Dermis microvascular lymphatic vessel endothelial cell (primary cell): ENCODE measurements at places on chromosomes 16 and 17. TPM values are rescaled to one million over a fixed set of nuclear protein-coding genes. Genes with fewer than 3 reads are reported as not detected.
A peak's percentile ranks its signal among the peaks of the same experiment; 100 is the strongest.

- DNase-seq: no peak
Observed at GRCh38 chr17:4173781-4174180, 30.8 kb downstream of the CYB5D2 start.

GRCh38 chr16:11576427-11577289, 10.1 kb downstream of the LITAF start:
- peak; percentile 20 for DNase-seq

Gene FBXW10B
- total RNA-seq: 0.13 TPM in 1 of 2 replicates, not detected in the other

DNA sequence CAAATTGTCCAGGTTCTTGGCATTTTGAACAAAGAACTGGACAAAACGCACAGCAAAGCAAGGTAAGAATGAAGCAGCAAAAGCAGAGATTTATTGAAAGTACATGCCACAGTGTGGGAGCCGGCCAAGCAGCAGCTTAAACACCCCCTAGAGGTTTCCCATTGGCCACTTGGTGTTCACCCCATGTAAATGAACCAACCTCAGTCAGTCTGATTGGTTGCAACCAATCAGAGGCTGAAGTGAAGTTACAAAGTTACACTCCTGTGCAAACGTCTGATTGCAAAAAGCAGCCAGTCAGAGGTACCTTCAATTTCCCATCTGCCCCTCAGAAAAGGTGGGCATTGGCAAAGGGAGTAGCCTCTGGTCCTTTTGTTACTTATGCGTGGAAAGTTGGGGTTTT, 8.8 kb upstream of the ZNF263 start:
- no peak for DNase-seq

Gene SAMD14
- 2.8 and 6.8 TPM in 2 replicates for total RNA-seq

Gene KCNJ18
- not detected in 2 replicates for total RNA-seq

- DNase-seq: no peak
Observed at GRCh38 chr17:12358477-12358876, 307.2 kb upstream of the MYOCD start.

Gene KRTAP9-8
- not detected in 2 replicates for total RNA-seq

- DNase-seq: no peak
Observed at GRCh38 chr16:78992001-78992400, 608.5 kb downstream of the MAF start.

Gene ACOX1
- 39.3 and 51.2 TPM in 2 replicates for total RNA-seq

DNA sequence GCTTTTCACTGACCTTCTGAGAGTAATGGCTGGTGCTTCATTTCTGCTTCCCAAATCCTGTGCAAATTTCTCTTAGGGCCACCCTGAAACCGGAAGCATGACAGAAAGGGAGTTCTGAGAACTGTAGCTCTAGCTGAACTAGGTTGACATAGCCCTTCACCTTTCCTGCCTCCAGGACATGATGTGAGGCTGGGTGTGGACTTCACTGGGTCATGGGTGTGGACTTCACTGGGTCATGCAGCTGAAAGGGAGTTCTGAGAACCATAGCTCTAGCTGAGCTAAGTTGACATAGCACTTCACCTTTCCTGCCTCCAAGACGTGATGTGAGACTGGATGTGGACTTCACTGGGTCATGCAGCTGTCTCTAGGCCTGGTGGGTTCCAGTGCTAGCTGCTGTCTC, 54.3 kb upstream of the NLRP1 start:
- no peak for DNase-seq

DNA sequence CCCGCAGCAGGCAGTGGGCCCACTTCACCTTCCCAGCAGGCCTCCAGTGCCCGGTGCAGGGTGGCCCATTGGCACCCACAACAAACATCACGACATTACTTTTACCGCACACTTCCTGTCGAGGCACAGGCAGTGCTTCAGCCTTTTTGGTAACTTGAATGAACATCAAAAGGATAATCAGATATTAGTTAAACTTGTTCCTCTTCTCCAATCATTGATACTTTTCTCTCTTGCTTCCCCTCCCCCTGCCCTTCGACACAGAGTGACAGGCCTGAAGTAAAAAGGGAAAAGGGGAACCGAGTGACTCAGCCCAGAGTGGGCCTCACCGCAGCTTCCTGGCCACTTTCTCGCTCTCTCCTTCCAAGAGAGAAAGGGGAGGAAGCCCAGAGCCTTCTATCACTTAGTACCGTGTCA, 507.0 kb downstream of the MAF start:
- DNase-seq: no peak

Gene NAT9
- total RNA-seq: 17.7 and 31.4 TPM in 2 replicates

DNA sequence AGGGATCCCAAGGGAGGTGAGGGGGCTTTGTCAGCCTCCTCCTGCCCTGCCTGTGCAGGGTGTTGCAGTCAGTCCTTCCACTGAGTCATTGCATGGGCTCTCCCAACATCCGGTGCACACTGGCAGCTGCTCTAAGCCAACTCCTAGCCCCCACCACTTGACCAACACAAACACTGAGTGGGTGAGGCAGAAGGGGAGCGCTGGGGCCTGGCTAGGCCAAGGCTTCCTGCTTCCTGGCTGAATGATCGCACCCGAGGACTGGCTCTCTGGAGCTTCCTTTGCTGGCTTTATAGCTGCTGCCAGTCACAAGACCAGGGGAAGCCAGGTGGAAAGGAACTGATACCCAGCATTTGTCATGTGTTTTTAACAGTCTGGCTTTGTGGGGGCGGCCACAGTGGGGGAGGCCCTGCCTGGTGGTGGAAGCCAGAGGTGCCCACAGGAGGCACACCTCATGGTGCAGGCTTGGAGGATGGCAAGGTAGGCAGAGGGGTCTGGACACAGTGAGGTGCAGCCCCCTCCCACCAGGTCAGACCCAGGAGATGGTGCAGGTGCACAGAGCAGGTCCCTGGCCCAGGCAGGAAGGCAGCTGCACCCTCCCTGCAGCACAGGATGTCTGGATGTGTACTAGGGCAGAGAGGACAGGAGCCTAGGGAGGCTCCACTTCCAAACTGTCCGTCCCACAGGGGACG, 6.8 kb downstream of the MPG start:
- peak; percentile 98 for DNase-seq

- DNase-seq: peak; percentile 57
Observed at GRCh38 chr16:4200000-4200780, 41.7 kb downstream of the SRL start.

Gene SLC16A6
- total RNA-seq: 1.0 and 2.8 TPM in 2 replicates

GRCh38 chr16:72467157-72467759, 295.3 kb upstream of the PMFBP1 start:
- DNase-seq: peak; percentile 68

GRCh38 chr16:88809676-88810165, 2.0 kb downstream of the APRT start:
- DNase-seq: no peak

DNA sequence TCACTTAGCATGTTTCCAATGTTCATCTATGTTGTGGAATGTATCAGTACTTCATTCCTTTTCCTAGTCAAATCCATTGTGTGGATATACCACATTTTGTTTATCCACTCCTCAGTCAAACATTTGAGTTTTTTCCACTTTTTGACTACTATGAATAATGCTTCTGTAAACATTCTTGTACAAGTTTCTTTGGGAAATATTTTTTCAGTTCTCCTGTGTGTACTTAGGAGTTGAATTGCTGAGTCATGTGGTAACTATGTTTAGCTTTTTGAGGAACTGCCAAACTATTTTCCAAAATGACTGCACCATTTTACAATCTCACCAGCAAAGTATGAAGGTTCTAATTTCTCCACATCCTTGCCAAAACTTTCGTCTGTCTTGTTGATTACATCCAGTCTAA, 223.7 kb upstream of the AXIN2 start:
- peak; percentile 93 for DNase-seq

- no peak for DNase-seq
Observed at GRCh38 chr17:29577001-29577370, 8.5 kb downstream of the TP53I13 start.

GRCh38 chr16:66703406-66704215, 7.1 kb upstream of the CMTM4 start:
- DNase-seq: no peak

- no peak for DNase-seq
Observed at GRCh38 chr16:65200857-65201256, 79.0 kb upstream of the CDH11 start.

DNA sequence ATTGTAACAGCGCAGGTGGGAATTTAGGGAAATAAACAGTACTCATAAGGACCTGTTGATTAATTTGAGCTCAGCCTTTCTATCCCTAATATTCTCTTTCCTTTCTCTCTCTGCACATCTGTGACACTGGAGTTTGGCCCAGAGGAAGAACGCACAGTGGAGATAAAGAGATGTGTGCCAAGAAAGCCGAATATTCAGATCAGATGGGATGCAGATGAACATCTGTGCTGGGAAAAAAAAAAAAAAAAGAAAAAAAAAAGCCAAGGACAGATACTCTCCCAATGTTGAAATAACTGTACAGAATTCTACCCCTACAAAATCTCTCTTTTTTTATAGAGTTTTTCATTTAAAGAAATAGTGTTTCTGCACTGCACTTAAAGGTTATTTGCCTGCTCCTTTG, 485.4 kb downstream of the KCNJ2 start:
- no peak for DNase-seq

GRCh38 chr17:68314916-68315535, 23.7 kb downstream of the ARSG start:
- DNase-seq: no peak

Gene SEPTIN1
- under 0.01 and 0.38 TPM in 2 replicates for total RNA-seq

Gene SGCA
- total RNA-seq: not detected in 2 replicates

DNA sequence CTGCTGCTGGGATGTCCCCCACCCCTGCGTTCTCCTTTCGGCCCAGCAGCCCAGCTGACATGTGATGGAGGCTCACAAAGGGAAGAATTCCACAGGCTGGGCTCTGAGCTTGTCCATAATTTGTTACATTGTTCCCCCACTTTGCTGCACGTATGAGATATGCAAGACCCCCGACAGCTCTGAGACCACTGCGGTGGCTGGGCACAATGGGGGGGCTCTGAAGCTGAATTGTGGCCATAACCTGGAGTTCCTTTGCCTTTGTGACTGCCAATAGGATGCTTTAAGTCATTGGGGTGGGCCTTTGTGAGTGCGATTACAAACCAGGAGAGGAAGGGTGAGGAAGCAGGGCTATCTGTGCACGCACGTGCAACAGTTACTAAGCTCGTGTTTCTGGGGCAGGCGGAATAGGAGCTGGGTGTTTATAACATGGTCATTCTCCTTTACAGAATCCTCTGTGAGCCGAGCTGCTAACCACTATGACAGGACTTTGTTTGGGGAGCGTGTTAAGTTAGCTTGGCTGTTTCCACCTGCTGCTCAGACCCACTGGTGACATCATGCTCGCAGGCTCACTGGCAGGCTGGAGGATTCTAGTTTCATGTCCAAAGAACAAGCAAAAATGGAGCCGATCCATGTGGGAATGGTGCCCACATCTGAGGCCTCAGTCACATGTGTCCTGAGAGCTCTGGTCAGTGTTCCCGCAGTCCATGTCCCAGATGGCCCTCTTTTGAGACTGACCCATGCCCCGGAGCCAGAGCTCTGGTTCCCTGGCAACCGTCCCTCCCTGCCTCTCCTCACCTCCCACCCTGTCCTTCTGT, 208.3 kb upstream of the SALL1 start:
- no peak for DNase-seq

DNA sequence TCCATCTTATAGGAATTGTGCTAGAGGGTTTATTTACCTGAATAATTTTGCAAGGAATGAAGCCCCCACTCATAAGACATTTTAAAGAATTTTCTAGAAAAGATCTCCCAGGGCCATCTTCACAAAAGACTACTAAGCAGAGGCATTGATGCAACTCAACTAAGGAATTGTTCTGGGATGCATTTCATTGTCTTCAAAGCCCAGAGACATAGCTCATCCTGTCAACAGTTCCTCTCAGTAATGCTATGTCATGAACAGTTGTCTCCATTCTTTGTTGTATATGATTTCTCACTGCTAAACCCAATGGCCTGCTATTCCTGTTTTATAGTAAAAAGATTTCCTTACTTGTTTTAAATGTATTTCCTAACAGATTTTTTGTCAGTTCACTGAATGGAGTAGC, 136.8 kb upstream of the RBL2 start:
- DNase-seq: no peak

- DNase-seq: no peak
Observed at GRCh38 chr17:55577687-55578086, 66.4 kb upstream of the SMIM36 start.

DNA sequence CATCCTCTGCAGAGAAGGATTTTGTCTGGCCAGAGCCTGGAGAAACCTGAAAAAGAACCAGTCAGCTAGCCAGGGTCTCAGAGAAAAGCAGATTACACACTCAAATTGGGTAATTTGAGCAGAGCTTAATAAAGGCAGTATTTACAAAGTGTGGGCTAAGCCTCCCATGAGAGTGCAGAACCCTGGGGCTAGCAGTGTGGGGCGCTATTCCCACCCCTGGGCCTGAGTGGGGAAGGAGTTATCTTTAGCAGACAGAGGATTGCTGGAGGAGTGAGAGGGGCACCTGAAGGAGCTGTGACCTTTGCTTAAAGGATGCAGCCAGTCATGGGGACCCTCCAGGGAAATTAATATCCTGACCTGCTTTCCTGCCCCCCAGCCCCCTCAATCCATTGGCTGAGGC, 46.2 kb downstream of the SNX20 start:
- DNase-seq: no peak

Gene HS3ST3A1
- 0.39 and 0.76 TPM in 2 replicates for total RNA-seq
